ENCODE measurements at places on chromosomes 1 and 21. TPM values are rescaled to one million over a fixed set of nuclear protein-coding genes. Genes with fewer than 3 reads are reported as not detected.

Gene AP4B1
- 7.1 TPM for total RNA-seq

Gene SERPINC1
- not detected for total RNA-seq

Gene CFHR3
- total RNA-seq: not detected

Gene FCRLB
- total RNA-seq: 0.15 TPM

Gene PPIAL4G
- not detected for total RNA-seq

Gene FAM110D
- 3.4 TPM for total RNA-seq

Gene ELAPOR1
- total RNA-seq: not detected

Gene CASQ1
- 8.8 TPM for total RNA-seq

Gene MX2
- 14.6 TPM for total RNA-seq

Gene PDC
- total RNA-seq: not detected

Gene RGS1
- 18.0 TPM for total RNA-seq

Gene TMPRSS2
- total RNA-seq: not detected

Gene TTC39A
- total RNA-seq: 0.40 TPM

Gene RNU1-4
- total RNA-seq: under 0.01 TPM

Gene RHCE
- total RNA-seq: not detected

Gene IVL
- total RNA-seq: 1.1 TPM

Gene CYP4Z1
- 1.2 TPM for total RNA-seq

Gene CFHR4
- total RNA-seq: not detected

Gene BRDT
- not detected for total RNA-seq

Gene LCE1B
- total RNA-seq: not detected

Gene PMF1
- total RNA-seq: 58.9 TPM

Gene DCST1
- not detected for total RNA-seq

Gene AVPR1B
- not detected for total RNA-seq

Gene C1orf185
- not detected for total RNA-seq

Gene CLDN8
- 2.1 TPM for total RNA-seq

Gene KMO
- total RNA-seq: 1.1 TPM

Gene SPRR2E
- not detected for total RNA-seq

Gene SNAPIN
- total RNA-seq: 77.4 TPM

Gene LIPI
- total RNA-seq: not detected

Gene MLLT11
- total RNA-seq: 1.8 TPM

Gene FCER1G
- total RNA-seq: 70.5 TPM

Data from gastroesophageal sphincter (tissue), 4 donors.